ENCODE measurements at places on chromosomes 4 and X.

GRCh38 chr4:154578919-154579318, 11.6 kb downstream of the FGA start:
- no peak for ATAC-seq

DNA sequence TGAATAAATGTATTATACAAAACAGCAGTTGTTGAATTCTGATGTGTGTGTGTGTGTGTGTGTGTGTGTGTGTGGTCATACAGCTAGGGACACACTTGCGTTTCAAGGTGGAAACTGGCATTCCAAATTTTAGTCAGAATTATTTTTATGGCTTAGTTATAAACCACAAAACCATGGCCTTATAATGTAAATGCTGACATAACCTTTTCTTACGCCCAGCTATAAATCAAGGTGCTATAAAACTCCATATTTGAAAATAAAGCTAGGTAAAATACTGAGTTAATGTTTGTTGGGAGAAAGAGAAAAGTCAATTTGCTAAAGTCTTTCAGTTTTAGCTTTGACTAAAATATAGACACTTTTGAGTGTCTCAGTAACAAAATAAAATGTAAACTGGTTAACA, 345.1 kb upstream of the NR3C2 start:
- no peak for ATAC-seq

DNA sequence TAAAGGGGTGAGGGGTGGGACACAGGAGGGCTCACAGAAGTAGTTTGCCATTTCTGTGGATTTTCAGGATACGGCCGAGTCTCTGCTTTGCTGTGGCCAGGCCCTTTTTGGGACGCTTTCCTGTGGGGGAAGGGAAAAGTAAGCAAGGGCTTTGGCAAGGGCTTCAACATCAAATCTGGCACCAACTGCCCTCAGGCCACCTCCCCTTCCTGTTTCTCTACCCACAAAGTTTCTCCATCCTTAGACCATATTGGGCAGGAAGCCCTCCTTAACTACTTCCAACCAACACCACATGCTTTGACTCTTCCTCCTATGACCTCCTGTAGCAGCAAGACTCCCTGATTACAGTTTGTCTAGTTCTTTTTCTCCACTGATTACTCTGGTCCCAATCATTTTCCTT, 105.1 kb downstream of the PHF8 start:
- ATAC-seq: no peak

- ATAC-seq: no peak
Observed at GRCh38 chr4:25585901-25586523, 69.6 kb upstream of the SLC34A2 start.

DNA sequence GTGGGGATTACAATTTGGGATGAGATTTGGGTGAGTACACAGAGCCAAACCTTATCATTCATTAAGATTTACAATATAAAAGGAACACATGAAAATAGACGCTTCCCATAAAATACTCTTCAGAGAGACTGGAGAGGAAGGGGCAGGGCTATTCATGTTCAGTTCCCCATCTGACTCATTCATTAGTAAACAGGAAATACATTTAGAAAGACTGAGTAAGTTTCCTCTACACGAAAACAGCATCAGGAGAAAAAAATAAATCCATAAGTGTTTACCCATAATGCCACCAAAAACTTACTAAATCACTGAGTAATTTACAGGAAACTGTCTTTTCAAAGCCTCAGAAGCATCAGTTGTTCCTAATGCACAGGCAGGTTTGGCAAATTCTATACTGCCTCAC, 255.4 kb upstream of the CXorf51A start:
- ATAC-seq: no peak

DNA sequence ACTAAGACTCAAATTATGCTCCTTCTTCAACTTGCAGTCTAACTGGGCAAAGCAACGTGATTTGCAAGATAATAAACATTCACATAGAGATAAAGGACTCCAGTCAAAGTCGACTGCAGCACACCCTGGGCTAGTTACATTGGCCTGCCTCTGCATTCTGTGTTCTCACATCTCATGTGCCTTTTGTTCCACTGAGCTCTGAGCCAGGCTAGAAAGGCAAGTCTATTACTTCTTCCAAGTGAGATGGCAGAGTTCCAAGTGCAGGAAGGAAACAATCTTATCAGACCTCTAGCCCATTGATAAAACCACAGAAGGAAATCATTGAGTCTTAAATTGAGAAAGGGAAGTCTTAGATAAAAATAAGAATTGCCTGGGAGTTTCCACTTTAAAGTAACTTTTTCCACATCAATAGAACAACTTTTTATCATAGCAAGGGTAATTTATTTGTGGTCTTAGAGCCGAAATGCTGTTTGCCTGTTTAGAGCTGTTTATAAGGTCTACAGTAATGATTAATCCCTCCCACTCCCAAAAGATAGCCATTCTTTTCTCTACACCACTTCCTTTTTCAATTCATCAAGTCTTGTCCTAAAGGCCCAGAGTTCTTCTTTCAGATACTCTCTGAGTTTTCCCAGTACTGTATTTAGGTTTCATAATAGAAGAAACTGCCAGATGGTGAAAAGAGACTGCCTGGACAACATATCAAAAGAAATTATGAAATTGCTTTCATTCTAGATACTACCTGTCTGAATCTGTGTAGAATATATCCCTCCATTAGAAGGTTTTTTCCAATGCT, 200.2 kb downstream of the GUCY2F start:
- no peak for ATAC-seq

DNA sequence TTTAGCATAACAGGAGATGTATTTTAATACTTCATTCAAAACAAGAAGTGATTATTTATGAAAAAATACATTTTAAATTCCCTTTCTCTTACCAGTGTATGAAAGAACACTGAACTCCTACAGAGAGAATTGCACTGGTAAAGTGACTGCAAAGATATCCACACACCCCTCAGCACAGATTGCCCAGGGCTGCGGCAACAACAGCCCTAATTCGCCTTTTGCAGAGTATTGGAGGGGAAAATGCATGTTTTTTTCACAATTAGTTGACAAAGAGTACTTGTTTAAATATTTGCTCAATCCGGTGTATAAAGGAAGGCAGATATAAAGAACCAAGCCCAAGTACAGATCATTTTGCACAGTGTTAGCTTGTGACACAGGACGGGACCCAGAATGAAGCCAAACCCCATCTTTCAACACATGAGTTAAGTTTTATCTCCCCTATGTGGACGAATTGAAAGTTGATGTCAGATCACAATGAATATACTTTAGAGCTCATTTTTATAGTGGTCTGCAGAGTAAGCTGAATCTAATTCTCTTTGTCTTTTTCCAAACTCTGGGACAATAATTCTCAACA, 551.4 kb upstream of the IGFBP7 start:
- no peak for ATAC-seq

GRCh38 chr4:174307694-174308093, 24.0 kb downstream of the CEP44 start:
- ATAC-seq: no peak

GRCh38 chr4:55485821-55486220, 60.9 kb downstream of the CLOCK start:
- no peak for ATAC-seq

DNA sequence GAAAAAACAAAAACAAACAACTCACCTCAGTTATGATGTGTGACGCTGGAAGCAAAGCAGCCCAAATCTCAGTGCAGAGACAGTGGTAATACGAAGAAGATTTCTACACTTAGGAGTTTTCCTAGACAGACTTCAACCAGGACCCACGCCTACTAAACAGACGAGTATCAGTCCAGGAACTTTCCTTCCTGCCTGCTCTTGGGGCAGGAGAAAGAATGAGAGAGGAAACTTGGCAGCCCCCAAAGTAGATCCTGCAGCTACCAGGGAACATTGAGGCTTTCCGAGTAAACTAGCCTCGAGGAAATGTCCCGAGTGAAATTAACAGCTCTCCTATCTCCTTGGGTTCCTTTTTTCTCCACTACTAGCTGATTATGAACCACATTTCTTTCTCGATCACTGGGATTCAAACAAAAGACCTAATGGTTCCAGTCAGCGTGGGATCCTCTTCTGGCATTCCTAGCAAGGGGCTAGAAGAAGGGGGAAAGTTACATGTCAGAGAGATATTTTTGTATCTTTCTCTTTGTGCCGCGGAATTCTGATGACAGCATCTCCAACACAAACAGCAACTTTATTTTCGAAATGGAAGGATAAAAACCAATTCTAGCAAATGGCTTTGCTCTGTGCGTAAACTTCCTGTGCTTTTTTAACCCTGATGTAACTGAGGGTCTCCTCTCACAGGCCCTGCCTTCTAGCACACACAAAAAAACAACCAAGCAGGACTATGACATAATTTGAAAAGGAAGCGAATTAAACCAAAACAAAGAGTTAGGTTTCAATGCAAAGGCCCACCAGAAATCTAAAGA, 53.2 kb downstream of the PPM1K start:
- no peak for ATAC-seq

DNA sequence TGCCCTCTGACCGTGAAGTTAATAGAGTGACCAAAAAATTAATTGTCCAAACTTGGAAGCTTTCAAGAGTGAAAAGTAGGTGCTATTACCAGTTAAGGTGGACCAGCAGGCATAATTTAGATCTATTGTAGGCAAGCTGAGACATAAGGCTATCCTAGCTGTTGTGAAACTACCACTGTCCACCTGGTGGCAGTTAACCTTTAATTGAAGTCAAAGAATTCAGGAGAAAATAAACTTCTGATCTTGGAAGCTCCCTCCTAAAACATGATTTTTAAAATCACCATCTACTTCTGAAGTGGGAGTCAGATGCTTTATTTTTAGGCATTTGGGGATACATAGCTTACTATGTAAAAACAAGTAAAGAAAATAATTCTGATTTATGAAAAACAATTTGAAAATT, 636.3 kb upstream of the HTR2C start:
- no peak for ATAC-seq

DNA sequence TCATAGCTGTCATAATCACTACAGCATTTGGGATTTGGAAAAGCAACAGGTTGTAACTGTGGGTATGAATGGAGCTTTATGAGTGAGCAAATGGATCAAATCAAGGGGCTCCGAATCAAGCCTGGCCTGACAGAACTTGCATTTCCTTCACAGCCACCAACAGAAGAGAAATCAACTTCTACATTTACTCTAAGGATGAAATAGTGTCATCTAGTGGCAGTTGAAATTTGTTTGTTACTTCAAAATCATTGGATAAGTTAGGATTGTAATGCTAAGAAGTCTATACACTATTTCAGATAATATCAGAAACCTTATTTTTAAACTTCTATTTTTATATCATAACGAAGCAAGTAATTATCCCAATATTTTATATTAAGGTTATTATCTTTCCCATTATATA, 10.7 kb upstream of the WDR17 start:
- ATAC-seq: no peak

- ATAC-seq: no peak
Observed at GRCh38 chrX:151702741-151703340, 7.6 kb downstream of the PRRG3 start.
